ENCODE measurements at places on chromosomes 4 and X.

DNA sequence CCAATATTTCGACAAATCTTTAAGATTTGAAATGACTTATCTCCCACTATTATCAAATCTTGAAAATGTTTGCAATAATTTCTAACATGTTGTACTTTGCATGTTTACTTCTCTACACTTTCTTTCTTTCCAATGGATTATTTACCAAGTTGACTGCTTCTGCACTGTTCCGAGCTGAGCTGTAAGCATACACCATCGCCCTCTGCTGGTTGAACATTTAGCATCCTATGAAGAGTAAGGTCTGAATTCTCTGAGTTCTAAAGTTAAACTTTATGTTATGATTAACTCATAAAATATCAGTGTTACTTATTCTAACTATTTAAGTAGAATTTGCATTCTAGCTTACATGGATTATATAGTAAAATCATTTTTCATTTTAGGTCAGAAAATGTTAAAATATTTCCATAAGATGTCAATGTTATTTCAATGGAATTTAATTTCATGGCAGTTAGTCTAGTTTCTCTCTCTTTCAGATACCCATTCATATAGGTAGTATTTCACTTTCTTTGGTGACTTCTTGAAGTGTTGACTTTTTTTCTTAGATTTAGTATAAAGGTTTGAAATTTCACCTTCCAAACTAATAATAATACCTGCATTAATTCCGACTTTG is 137.4 kb downstream of the DKK2 start:
- no peak for DNase-seq

GRCh38 chr4:37160653-37161052 is 83.9 kb upstream of the NWD2 start:
- DNase-seq = no peak

- no peak for DNase-seq
Measured at GRCh38 chrX:132651421-132652086, 162.7 kb upstream of the MBNL3 start.

DNA sequence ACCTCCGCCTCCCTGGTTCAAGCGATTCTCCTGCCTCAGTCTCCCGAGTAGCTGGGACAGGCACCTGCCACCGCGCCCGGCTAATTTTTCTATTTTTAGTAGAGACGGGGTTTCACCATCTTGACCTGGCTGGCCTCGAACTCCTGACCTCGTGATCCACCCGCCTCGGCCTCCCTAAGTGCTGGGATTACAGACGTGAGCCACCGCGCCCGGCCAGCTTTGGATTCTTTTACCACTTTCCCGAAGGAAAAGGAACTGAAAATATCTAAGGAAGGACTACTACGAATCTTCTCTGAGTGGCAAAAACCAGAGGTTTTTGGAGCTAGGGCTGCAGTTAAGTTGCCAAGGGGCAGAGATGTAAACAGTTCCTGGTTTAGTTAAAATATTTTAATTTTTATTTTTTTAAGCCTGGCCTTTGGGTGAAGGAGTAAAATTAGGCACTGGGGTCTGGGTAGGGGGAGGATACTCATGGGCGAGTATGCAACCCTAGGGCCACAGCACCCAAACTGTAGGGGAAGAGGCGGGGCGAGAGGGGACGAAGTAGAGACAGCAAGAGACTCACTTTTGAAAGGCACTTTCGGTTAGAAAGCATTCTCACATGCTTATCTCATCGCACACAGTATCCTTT is 525 bp upstream of the CISD2 start:
- DNase-seq = no peak

DNA sequence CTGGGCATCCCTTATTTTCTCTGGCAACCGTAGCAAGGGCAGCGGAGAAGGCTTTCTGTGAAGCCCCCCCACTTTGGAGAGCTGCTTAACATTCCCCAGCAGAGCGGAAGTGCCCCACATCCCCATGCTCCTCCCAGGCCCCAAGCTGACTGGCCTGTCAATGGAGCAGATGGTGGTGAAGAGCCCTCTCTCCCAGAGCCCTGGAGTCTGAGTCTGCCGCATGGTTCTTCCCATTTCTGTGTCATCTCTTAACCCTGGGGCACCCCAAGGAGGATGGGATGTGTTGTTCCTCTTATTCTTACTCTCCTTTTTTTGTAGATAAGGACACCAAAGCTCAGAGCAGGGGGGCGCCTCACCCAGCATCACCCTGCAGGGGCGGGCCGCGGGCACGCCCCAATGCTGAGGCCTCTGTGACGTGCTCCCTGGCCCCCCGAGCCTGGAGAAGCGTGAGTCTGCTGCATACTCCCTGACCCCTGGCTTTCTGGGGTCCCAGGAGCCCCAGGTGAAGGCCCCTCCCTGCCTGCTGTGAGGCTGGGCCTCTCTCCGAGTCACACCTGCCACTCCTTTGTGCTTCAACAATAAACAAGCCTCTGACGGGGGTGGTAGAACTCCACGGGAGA is 35.9 kb downstream of the ADRA2C start:
- DNase-seq = no peak

GRCh38 chrX:109782994-109783700 is 50.1 kb upstream of the ACSL4 start:
- DNase-seq = no peak

- no peak for DNase-seq
Measured at GRCh38 chr4:2662598-2662997, 93.5 kb downstream of the TNIP2 start.

DNA sequence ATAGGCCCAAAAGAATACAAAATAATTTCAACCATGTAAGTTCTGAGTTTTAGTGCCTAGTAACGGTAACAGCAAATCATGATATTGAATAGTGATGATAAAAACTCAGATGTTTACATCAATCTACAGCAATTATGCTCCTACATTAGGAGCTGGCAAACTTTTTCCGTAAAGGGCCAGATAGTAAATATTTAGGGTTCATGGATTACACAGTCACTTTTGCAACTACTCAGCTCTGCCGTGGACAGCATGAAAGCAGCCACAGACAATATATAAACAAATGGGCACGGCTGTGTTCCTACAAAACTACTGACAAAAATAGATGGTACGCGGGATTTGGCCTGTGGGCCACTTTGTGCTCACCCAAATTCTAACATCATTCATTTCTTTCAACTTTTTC is 167.8 kb upstream of the NAP1L5 start:
- no peak for DNase-seq

DNA sequence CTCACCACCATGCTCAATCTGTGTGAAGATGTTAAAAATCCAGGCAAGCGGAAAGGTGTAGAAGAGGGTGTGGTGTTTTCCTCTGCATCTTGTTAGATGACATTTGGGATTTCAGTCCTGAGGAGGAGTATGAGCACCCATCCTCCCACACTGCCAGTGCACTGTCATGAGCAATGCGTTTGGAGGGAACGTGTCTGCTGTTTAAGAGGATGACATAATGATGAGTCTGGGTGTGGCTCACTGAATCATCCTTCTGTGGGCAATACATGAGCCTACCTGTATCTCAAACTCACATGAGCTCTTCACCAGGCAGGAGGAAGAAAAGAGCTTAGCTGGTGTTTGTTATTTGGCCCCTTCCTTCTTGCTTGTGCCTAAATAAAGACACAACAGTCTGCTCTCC is 67.9 kb upstream of the ARX start:
- DNase-seq = no peak

- no peak for DNase-seq
Measured at GRCh38 chrX:53284684-53285447, 3.5 kb upstream of the IQSEC2 start.

GRCh38 chr4:153276971-153277370 is 67.5 kb upstream of the MND1 start:
- DNase-seq = no peak

DNA sequence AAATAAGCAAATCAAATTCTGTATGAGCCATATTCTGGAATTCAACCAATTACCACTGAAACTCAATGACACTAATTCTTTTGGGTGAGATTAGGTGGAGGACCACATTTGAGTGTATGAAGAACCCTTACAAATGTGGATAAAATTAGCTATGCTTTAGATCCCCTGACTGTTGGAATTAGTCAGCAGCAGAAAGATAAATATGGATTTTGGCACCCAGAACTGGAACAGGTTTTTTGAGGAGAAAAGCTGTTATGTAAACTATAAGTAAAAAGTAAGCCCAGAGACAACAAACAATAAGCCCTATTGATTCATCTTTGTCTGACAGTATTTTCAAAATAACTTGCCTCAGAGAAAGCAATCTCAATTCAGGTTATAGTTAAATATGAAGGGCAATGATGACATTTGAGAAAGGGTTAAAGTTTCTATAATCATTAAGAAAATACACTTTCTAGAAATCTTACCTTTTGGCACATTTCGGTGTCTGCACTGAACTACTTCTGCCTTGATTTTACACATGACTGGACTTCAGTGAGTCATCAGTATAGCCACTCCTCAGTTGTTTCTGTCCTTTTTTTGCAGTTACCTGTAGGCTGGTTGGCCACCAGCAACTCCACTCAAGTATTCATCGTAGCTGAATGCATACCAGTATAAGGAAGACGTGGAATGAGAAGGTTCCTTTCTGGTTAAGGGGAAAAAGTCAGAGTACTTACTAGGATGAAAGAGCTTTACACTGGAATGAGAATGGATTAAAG is 80.0 kb downstream of the KCTD8 start:
- no peak for DNase-seq

DNA sequence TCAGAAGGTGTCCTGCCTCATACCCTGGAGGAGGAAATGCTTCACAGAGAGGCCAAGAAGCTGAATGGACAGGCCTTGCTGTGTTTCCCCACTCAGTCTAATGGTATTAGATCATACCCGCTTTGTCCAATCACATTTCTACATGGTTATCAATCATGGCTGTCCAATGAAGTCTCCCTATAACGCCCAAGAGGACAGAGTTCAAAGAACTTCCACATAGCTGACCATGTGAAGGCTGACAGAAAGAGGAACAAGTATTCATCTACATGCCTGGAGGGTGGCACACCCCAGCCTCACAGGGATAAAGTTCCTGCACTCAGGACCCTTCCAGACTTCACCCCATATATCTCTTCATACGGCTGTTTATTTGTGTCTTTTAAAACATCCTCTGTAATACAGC is 123.4 kb downstream of the MANBA start:
- no peak for DNase-seq

GRCh38 chrX:2828959-2829411 is 255 bp downstream of the GYG2 start:
- no peak for DNase-seq

DNA sequence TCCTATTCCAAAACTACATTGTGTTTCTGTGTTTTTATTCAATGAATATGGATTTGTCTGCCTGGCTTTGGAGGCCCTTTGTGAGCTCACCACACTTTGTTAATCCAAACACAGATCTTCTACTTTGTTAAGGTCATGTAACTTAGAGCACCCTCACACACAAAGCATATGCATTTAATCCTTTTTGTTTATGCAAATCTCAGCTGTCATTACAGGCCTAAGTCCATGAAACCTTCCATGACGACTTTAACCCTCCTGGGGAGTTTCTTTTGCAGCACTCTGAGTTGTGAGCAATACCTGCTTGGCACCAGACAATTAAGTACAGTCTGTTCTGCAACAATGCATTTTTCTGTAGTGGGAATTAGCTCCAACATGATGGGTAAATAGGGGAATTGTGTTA is 14.9 kb downstream of the CCSER1 start:
- no peak for DNase-seq

- no peak for DNase-seq
Measured at GRCh38 chrX:37912777-37913176, 65.4 kb upstream of the DYNLT3 start.

DNA sequence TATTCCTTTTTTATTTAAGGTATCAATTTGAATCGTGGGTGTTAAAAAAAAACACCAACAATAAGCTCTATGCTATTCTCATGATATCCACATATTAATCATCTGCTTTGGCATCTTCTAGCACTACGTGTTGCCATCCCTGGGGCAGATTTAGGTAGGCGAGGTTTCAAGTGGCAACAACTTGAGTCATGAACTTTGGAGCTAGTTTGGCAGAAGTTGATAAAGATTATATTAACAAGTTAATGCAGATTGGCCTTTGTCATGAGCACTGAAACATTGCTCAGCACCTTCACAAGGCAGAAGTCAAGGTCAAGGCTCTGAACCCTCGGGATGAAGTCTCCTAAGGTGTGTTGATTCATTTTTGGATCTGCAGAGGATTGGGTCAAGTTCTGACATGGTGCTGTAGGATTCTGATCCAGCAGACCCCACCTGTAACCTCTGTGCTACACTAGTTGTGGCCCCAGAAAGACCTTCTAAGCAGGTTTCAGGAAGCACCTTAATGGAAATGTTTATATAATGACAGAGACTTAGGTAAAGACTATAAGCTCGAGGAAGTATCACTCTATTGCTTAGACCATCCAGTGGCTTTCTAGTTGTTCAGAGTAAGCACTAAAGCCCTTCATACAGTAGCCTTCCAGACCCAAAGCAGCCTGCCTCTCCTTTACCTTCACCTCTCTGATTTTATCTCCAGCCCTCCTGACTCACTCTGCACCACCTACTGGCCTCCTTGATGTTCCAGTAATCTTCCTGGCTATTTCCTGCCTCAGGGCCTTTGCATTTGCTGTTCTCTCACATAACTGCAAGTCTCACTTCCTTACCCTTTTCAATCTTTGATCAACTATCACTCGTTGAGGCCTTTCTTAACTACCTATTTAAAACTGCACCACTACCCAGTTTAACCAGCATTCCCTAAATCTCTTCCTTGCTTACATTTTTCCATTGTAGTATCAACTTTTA is 117.0 kb upstream of the SLC4A4 start:
- DNase-seq = no peak

Measured in NCI-H1417 treated with DMSO at 0.1 percent for 48 hours (cell line).